ENCODE measurements at places on chromosomes 16 and 17.

- DNase-seq = peak; percentile 42
These were observed 83.8 kb downstream of the GNAO1 start for GRCh38 chr16:56275076-56275475.

DNA sequence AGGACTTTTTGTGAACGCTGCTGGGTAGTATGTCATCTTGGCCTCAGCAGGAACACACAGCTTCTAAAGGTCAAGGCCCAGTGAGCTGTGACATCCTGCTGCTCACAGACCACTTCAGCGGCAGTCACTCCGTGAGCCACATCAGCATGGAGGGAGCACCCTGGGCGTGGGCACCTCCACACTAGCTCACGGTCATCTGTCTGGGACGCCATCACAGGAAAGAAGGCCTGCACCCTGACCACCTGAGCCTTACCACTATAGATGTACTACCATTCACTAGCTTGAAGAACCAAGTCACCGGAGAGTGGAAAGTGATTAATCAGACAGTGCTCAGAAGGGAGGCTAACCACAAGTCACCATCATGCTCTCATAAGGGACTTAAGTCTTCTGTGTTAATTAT lies 3.3 kb downstream of the AXIN1 start:
- DNase-seq = no peak

GRCh38 chr17:44804302-44805089 lies 25.6 kb downstream of the GJC1 start:
- DNase-seq = peak; percentile 28

DNA sequence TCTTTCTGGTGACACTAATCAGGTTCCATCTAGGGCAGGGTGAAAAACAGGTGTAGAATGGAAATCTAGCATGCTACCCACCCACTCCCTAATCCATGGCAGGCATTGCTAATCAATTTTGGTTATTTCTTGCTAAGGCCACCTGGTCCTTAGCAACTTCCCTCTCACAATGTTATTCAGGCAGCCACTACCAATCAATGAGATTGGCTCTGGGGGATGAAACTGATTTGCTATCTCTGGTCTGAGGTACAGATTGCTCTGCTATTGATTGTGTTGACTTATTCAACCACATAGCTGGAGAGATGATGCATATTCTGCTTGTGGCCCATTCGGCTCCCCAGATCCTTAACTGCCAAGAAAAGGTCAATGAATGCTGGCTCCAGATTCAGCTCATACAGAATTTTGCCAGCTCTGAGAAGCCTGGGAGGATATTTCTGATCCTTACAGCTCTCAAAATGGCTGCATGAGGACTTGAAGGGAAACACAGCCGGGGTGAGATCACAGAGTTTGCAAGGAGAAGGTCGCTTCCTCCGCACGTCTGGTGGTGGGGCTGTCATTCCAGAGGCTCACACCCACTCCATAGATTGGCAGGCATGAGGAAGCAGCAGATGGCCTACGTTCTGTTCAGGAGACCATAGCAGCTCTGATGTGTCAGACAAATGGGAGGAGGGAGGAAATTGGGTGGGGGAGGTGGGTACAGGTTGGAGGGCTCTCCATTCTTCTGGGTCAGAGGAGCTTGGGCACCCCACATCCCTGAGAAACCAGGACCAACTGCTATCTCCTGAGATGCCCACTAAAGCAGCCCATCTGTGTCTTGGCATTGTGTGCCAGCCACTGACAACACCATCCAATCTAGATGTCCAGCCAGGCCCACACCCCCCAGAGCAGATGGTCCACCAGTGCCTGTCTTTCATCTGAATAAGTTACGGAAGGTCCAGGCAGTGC lies 22.3 kb downstream of the SEZ6 start:
- DNase-seq = no peak

GRCh38 chr16:82987767-82988166 lies 361.0 kb downstream of the CDH13 start:
- no peak for DNase-seq

GRCh38 chr16:70685938-70686375 lies at the start of gene MTSS2:
TSS of gene MTSS2 (minus strand) at chr16:70686053. CDS start at chr16:70685791, 262 bp downstream.
- DNase-seq = peak; percentile 82

GRCh38 chr17:4986403-4986802 lies 1.1 kb downstream of the CAMTA2 start:
- DNase-seq = no peak

DNA sequence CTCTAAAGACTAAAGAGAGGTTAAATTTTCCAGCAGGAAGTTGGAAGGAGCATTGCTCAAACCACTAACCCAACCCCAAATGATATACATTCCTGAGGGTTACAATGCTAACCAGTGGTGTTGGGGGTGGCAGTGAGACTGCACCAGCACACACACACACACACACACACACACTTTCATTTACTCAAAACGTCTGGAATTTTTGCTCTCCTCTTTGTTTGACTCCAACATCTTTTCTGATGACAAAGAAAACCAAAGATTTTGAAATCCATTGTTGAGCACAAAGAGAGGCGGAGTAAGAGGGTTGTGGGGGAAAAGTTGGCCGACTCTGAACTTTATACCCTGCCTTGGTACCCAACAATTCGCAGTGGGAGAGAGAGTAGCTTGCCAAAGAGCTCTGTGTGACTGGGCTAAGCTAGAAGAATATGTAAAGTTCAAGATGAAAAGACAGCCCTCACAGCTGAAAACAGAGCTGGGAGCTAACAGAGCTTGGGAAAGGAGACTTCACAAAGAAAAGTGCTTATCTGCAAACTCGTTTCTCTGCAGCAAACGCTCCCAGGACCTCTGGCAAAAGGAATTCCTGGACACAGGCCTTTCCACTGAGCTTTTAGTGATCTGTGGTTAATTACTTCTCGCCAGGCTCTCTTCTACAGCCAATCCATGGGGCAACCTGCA lies 426.0 kb upstream of the CDH11 start:
- peak; percentile 99 for DNase-seq

- DNase-seq = peak; percentile 8
These were observed 504 bp downstream of the ERBB2 start for GRCh38 chr17:39700148-39700987.

- DNase-seq = peak; percentile 23
These were observed 124.9 kb upstream of the KCNJ16 start for GRCh38 chr17:69949973-69950695.

DNA sequence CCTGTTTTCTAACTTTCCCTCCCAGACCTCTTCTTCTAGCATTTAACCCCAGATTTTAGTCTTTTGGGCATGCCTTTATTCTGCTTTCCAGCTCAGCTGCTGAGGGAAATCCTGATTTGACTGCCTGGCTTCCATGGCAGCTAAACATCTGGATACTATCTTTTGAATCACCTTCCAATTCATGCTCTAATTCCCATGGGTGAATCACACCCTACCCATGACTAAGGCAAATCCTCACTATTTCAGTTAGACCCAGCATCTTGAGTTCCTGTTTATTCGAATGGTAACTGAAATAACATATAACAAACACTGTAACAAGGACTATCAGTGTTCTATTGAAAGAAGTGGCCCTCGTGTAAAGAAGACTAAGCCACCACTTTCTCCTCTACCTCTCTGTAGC lies 29.8 kb downstream of the CA10 start:
- DNase-seq = no peak

DNA sequence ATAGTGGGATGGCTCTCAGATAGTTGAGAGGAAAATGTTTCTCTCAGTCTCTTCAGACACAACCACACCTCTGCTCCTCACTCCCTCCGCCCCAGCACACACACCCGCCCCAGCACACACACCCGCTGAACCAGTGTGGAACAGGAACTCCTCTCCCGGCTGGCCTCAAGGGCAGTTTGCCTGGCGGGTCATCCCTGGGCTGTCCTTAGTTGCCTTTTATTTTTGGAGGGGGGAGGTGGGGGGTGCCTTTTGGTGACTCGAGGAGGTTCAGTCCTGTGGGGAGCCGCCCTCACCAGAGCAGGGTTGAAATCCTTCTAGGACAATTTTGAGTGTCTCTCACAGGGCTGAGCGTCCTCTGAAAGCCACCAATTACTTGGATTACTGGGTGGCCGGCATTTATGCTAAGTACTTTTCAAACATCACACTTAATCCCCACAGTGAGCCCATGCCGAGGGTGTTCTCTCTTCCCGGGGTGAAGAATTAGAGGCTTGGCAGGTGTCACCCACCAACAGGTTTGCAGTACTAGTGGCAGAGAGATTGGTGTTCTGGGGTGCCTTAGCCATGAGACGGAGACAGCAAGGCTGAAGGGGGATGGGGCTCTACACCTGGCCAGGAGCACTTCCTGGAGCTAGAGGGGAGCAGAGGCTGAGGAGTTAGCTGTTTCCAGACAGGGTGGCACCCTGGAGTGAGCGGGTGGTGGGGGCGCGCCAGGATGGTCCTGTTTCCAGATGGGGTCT lies 2.8 kb downstream of the RASD1 start:
- DNase-seq = no peak

- peak; percentile 98 for DNase-seq
These were observed 5.6 kb upstream of the MTSS2 start for GRCh38 chr16:70691223-70692129.

GRCh38 chr17:27751622-27752490 lies 48.5 kb downstream of the NOS2 start:
- no peak for DNase-seq

DNA sequence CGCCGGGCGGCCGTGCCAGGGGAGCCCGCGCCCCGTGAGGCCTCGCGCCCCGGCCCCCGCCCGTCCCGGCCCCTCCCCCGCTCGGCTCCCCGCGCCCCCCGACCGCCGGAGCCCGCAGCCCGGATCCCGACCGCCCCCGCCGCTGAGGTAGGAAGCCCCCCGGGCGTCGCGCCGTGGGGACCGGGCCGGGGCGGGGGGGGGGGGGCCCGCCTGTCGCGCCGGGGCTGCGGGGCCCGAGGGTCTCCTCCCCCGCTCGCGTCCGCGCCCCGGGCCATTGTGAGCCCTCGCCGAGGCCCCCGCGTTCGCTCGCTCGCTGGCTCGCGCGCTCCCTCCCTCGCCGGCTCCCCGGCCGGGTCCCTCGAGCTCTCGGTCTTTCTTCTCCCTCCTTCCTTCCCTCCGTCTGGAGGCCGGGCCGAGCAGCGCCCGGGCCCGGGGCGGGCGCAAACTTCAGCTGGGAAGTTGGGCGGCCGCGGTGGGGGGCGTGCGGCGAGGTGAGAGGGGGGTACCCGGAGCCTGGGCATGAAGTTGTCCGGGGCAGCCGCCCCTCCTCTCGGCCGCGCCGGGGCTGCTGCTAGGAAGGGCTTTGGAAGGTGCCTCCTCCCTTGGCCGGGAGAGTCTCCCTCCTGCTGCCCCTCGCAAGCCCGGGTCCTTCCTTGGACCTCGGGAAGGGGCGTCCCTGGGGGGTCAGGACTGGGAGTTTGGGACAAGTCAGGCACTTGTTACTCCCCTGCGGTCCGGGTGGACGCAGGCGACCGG lies 419 bp downstream of the GLIS2 start:
- no peak for DNase-seq

GRCh38 chr16:49972280-49972679 lies 52.7 kb upstream of the CNEP1R1 start:
- DNase-seq = no peak

- peak; percentile 52 for DNase-seq
These were observed 7.4 kb downstream of the CRISPLD2 start for GRCh38 chr16:84827131-84827574.

GRCh38 chr16:2177561-2177960 lies 18.8 kb downstream of the CASKIN1 start:
- no peak for DNase-seq

DNA sequence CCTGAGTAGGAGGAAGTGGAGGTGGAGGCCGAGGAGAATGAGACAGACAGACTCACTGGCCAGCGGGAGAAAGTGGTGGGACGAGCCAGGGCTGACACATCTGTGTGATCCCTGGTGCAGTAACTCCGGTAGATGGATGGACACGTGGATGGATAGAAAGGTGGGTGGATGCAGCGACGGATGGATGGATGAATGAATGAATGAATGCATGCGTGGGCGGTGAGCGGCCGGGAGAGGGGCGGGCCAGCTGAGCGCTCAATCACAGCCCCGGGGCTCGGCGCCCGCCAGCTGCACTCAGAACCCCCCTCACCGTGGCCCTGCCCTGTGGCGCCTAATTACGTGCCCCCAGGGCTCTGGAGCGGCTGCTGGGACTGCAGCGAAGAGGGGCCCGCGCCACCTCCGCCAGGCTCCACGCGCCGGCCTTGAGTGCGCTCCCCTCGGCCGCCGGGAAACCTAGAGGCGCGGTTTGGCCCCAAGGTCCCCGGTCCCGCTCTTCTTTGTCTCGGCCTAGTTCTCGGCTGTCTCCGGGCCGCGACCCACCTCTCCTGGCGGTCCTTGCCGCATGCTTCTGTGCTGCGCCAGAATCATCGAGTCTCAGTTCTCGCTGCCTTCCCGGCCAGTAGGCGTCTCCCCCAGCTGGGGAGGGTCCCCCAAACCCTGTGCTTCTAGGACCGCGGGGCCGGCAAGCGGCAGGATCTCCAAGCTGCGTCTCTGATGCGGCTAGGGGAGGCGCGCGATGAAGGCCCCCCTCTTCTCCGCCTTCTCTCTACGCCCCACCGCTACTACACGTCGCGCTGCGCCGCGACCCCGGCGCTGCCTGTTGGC lies 41.0 kb downstream of the RAI1 start:
- DNase-seq = no peak

GRCh38 chr16:87131996-87132345 lies 185.2 kb downstream of the C16orf95 start:
- DNase-seq = no peak

GRCh38 chr16:63695347-63695746 lies 1426.5 kb downstream of the CDH11 start:
- DNase-seq = no peak

DNA sequence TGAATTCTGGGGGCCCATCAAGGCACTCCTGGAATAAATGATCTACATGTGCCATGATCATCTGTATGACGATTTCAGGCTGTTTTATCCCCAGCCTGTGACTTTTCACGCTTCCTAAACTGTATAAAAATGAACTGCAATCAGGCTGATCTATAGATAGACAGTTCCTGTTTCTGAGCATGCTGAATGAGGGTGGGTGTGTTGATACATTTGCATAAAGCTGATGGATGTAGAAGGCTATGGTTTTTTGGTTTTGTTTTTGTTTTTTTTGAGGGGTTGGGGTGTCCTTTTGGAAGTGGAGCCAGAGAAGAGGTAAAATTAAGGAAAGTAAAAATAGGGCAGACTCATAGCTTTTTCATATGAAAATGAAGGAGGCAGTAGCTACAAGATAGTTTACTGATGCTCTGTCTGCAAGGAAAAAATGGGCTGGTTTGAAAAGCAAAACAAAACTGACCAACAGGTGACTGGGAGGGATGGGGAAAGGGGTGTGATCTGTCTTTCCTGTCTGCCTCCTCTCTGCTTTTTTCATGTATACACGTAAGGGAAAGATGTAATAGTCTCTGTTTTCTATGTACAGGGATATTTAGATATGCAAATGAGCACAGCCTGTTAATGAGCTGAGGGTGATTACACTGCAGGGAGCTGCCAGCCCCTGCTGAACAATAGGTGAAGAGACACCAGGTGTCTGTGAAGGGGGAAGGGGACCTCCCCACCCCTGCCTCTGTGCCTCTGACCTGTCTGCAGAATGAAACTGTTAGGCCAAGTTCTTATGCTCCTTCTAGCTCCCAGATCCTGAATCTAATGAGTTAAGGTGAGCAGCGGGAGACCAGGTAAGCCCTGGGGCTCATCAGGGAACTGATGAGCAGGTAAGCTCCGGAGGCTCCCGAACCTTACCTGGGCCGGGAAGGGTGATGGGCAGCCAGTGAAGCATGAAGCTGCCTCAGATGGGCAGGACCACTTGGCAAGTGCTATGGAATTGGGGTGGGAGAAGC lies 46.6 kb upstream of the LYRM9 start:
- no peak for DNase-seq

GRCh38 chr17:75623386-75623785 lies 9.8 kb upstream of the SMIM5 start:
- no peak for DNase-seq

GRCh38 chr17:64621772-64622171 lies 40.3 kb downstream of the SMURF2 start:
- no peak for DNase-seq

- DNase-seq = no peak
These were observed 133.1 kb downstream of the ANKRD11 start for GRCh38 chr16:89357055-89357816.

GRCh38 chr16:17529982-17530760 lies 59.4 kb upstream of the XYLT1 start:
- no peak for DNase-seq
